HCT116 (cell line): ENCODE measurements at places on chromosomes 2 and 18. TPM values are rescaled to one million over a fixed set of nuclear protein-coding genes. Genes with fewer than 3 reads are reported as not detected.

DNA sequence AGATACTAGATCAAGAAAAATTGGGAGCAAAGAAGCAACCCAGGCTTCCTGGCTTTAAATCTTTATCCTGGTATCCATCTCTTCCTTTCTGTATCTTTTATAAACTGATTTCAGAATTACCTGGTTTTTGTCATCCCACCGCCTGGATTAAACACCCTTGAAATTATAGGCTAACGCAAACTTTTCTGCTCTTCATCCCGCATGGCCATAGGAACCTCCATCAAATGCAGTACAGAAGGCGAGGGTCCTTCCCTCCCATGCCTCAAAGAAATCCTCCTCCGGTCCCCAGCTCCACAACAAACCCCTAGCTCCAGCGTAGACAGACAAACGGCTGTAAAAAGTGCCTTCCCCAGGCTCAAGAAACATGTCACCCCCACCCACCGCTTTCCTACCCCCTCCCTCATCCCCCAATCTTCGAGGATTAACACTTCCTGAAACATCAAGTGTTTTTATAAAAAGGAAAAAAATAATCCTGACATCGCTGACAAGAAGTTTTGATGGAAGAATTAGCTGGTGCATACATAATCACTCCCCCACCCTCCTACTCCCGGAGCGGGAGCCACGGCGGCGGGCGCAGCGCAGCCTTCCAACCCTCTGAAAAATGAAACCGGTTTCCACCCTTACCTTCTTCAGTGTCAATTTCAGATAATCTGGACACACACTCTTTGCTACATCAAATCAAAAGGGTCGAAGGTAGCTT lies 7.6 kb downstream of the DLX1 start:
- H3K27me3 ChIP-seq: no peaks in the 10 kb centered on the region
- no peak for DNase-seq
- H3K4me1 ChIP-seq: peaks cover 18% of the 10 kb centered on the region

- DNase-seq: no peak
- H3K36me3 ChIP-seq: no peaks in the 10 kb centered on the region
- H3K27me3 ChIP-seq: no peaks in the 10 kb centered on the region
- H3K4me3 ChIP-seq: no peak overlapping the region
- H3K4me1 ChIP-seq: no peaks in the 10 kb centered on the region
These were observed 8.6 kb downstream of the PARD6G start for GRCh38 chr18:80238651-80239260.

DNA sequence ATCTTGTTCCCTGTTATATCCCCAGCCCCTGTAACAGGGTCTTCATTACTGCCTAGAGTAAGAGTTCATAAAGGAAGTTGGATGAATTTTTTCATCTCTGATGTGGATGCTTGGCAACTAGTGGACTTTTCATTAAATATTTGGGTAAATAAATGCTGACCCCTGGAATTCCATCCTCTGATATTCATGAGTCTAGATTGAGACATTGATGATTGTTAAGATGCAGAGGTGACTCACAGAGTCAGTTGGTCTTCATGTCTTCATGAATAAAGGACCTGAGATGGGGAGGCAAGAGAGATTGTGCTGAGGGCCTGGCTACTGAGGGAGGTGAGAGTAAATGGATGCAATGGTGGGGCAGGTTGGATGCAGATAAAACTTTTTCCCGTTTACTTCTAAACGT lies 132.7 kb upstream of the NT5C1B start:
- H3K27me3 ChIP-seq: 0 out of 2 replicates have a peak, but pooled peaks cover 8% of the 10 kb centered on the region
- H3K4me3 ChIP-seq: no peak overlapping the region
- H3K36me3 ChIP-seq: no peaks in the 10 kb centered on the region
- no peak overlapping the region for H3K27ac ChIP-seq
- no peaks in the 10 kb centered on the region for H3K4me1 ChIP-seq

CXCR4 gene
- 1.3 TPM for total RNA-seq
